ENCODE measurements at places on chromosomes 1 and 21. TPM values are rescaled to one million over a fixed set of nuclear protein-coding genes. Genes with fewer than 3 reads are reported as not detected.

The LAD1 gene
- 91.8 TPM for total RNA-seq

The OLIG2 gene
- not detected for total RNA-seq

The CGN gene
- 13.0 TPM for total RNA-seq

The TEDDM1 gene
- not detected for total RNA-seq

The COL16A1 gene
- total RNA-seq, result 82.3 TPM

The LCE1D gene
- total RNA-seq, result not detected

The LIN28A gene
- not detected for total RNA-seq

The LEFTY1 gene
- not detected for total RNA-seq

DNA sequence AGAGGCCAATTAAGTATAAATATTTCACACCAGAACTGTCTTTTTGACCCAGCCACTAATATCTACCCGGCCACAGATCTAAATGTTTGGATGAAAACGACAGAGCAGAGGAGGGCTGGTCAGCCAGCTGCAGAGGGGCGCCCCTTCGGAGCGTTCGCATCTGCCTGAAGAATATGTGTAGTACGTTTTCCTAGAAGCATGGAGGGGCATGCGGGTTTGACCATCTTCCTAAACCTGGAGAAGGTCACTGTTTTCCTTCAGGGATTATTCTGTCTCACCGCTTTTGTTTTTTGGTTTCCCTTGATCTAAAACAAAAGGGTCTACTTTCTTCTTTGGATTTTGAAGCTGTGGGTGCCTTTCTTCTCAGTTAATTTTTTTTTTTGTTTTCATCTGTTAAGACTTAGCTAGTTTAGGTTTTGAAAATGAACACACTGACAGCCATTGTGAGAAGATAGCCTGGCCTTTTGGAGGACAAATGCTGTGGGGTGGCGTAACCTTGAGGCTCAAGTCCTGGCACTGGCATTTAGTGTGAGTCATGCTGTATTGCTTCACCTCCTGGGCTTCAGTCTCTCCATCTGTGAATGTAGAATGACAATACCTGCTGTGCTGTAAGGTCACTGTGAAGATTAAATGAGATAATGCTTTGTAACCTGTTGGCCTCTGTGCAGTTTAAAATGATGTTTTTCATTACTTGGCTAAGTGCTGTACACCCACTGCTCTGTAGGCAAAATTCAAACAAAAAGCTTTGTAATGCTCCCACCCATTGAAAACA lies 74.1 kb upstream of the IRF2BP2 start:
- DNase-seq, result no peak

- DNase-seq, result no peak
Observed at GRCh38 chr1:117641536-117641935, 35.7 kb downstream of the TENT5C start.

DNA sequence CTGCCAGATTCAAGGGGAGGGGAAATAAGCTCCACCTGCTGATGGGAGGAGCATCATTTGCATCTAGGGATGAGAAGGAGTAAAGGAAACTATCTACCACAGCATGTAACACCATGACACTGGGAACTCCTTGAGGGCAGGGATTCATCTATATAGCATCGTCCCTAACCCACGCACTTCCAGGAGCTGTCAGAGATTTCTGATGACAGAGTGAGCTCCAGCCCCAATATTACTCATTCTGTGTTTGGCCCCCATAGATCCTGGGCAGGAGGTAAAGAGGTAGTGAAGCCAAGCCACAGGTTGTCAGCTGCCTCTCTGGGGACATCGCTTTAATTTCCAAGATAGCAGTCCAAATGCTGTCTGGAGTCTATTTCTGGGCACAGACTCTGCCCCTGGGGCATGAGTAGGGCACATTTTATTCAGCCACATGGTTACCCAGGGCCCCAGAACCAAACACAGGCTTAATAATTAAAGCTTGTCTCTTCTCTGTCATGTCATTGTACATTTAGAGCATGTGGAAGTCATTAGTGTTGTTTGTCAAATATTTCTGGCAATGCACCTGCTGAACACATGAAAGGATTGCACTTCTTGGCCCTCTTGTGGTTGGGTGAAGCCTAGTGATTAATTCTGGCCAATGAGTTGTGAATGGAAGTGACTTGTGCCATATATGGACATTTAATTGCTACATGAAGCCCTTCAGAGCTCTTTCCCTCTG lies 105.9 kb upstream of the POU3F1 start:
- DNase-seq, result no peak

- DNase-seq, result no peak
Observed at GRCh38 chr1:94236630-94237290, 624 bp downstream of the ARHGAP29 start.

DNA sequence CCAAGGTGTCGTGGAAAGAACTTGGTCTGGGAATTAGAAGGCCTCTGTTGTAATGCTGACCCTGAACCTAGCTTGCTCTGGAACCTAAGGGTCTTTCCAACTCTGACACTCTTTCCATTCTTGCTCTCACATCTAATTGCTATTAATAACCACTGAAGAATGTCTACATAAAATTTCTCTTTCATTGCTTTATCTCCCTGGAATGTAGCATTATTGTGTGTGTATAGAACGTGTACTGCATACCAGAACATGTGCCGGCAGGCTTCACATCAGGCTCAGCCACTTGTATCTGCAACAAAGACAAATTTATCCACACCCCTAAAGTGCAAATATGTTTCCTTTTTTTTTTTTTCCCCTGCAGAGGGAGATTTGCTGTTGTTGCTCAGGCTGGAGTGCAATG lies 13.9 kb upstream of the LAX1 start:
- DNase-seq, result no peak

GRCh38 chr1:179925922-179926849 lies 28.4 kb upstream of the CEP350 start:
- no peak for DNase-seq

GRCh38 chr1:48040154-48040553 lies 43.0 kb upstream of the TRABD2B start:
- no peak for DNase-seq

DNA sequence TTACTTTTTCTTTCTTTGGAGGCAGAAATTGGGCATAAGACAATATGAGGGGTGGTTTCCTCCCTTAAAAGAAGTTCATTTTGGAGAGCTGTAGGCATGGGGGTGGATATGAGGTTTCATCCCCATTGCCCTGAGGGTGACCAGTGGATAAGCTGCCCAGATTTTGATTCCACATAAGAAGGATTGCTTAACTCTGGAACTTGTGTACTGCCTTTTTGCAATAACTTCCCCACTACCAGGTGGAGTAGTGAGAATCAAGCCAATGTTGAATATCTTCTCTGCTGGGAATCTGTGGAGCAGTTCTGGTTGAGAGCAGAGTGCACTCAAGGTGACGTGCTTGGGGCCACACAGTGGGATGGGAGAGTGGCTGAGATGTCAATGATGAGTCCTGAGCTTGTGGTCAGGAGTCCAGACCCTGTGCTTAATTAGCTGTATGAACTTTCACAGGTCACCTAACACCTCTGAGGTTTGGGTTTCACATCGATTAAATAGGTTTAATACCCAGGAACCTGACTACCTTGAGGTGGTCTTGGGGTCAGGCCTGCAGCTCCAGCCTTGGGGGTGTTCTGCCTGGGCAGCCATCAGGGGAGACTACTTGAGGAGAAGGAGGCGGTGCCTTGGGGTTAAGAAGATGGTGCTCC lies 152.9 kb downstream of the FCRL5 start:
- no peak for DNase-seq

DNA sequence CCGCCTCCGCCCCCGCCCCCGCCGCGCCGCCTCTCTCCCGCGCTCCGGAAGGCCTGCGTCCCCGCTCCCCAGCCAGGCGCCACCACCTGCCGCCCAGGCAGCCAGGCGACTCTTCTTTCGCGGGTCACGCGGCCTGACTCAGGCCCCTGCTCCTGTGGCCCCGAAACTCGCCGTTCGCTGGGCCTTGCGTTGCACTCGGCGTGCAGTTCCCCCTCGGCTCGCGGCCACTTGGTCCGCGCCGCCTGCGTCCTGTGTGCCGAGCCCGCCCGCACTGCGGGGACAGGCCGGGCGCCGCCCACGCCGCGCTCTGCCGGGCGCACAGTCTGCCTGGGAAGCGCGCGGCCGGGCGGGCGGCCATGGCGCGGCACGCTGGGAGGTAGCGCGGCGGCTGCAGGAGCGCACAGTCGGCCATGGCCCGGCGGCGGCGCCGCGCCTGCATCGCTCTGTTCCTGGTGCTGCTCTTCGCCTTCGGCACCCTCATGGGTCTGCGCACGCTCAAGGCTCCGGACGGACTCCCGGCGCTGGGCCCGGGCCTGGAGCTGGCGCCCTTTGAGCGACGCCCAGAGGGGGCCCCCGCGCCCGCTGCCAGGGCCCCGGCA lies at the start of gene MANEAL:
TSS of gene MANEAL (plus strand) at position 75 of the 599 bp plus-strand sequence. CDS start at position 411, 336 bp downstream.
- DNase-seq, result no peak

- DNase-seq, result no peak
Observed at GRCh38 chr1:192763756-192764155, 45.1 kb upstream of the RGS2 start.

DNA sequence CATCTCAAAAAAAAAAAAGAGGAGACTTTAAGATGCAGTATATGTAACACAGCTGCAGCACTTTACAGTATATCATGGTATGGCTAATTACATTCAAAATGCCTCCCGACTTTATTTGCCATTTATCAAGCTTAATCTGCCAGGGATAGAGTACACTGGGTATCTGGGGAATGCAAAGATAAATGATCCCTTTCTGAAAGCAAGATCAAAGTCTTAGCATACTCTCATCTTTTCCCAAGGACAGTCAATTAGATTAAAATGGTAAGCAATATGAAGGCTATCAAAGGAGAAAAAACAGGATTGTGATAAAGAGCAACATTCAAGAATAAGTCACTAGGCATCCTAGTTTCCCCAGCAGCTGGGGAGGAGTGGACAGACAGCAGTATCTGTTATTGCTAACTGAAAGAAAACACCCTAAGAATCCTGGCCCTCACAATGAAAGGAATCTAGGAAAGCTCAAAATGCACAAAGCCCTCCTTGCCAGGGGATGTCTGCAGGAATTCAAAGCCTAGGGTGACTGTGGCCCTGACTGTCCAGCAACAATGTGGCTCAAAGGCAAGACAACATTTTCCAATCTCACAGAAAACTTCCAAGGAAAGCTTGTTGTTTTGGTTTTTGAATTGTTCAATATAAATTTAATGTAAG lies 56.7 kb upstream of the RAP1GAP start:
- no peak for DNase-seq

GRCh38 chr1:204866051-204866596 lies 4.5 kb upstream of the NFASC start:
- no peak for DNase-seq

GRCh38 chr21:15645830-15646229 lies 84.0 kb upstream of the USP25 start:
- no peak for DNase-seq

- DNase-seq, result no peak
Observed at GRCh38 chr1:47252369-47252768, 20.3 kb upstream of the TAL1 start.

DNA sequence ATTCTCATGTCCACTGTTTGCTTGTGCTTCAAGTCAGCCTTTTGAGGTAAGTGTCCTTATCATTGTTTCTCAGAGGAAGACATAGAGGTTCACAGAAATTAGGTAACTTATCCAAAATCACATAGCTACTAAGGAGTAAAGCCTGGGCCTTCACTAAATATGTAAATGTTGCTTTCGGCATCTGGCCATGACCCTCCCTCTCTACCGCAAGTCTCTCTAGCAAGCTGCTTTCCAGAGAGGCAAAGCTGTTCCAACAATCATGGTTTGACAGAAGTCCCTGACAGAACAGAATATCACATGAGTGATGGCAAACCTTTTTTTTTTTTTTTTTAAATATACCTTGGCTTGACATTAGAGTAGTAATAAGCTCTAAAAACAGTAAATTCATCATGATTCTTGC lies 94.5 kb upstream of the F3 start:
- DNase-seq, result peak; percentile 18

DNA sequence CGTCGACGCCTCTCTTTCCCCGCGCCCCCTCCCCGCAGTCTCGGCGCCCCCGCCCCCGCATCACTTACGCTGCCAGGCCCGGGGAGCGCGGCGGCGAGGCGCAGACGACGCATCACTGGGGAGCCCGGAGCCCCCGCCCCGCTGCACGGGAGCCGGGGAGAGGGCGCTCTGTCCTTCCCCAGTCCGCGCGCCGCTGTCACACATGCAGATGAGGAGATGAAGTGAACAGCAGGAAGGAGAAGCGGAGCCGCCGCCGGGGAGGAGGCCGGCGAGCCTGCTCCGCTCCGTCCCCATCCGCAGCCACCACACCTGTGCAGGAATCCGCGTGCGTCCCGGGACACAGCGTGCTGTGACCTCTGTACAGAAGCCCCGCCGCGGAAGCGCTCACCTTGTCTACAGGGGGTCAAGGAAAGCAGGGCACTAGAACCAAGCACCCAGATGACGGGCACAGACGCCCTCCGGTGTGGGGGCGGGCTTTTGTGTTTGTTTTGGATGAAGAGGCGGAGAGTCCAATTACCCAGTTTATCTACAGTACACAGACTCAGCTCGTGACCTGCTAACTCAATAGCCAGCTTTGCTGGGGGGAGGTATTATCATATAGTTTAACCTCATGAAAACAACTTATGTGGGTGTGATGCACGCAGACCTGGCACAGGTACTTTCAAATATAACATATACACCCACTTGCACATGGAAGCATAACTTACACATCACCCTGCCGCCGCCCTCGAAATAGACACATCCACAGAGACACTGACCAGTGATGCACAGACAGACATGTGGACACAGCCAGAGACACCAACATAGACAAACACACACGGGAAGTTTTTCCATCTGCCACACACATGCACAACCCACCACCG lies 12.4 kb downstream of the KLHDC8A start:
- no peak for DNase-seq
